ENCODE measurements at places on chromosomes 5 and 9.

- no peak for DNase-seq
Measured at GRCh38 chr5:65434122-65434521, 47.6 kb downstream of the ADAMTS6 start.

- DNase-seq = no peak
Measured at GRCh38 chr5:20028506-20028905, 40.5 kb upstream of the CDH18 start.

DNA sequence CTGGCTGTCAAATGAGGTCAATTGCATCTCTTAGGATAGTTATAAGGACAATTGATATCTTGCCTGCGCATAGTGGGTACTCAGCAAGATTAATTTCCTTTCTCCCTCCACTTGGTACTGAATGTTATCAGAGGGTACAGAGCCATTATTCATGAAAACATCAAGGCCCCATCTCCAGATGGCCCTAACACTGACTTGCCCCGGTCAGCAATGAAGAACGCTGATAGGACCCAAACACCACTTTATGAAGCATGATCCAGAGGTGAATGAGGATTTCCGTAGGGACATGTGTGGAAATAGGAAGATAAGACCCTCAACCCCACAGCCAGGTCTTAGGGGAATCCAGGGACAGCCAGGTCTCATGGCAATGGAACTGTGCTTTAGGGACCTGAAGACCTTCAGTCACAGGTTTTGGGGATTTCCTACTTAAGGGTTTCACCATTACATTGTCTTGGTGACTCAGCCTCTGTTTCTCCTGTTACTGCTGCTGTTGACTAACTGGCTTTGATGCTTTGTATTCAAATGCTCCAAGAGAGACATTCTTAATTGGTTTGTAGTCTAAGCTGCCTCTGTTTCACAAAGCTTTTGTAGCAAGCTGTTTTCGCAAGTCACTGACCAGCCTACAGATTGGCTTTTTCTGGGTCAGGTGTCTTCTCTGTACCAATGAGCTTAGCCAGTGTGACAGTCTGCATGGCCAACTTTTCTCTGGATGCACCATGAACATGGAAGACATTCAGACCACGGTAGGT, 35.3 kb upstream of the IQGAP2 start:
- DNase-seq = no peak

DNA sequence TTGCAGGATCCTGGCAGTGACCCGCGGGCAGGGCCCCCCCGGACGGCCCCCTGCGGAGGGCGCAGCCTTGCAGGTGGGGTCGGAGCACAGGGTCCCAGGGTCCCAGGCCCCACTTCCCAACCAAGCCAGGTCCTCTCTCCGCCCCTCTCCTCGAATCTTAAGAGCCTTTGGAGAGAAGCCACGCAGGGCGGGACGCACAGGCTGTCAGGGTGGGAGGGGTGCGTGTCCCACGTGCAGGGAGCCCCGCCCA, 18.4 kb upstream of the EGFL7 start:
- peak; percentile 66 for DNase-seq

DNA sequence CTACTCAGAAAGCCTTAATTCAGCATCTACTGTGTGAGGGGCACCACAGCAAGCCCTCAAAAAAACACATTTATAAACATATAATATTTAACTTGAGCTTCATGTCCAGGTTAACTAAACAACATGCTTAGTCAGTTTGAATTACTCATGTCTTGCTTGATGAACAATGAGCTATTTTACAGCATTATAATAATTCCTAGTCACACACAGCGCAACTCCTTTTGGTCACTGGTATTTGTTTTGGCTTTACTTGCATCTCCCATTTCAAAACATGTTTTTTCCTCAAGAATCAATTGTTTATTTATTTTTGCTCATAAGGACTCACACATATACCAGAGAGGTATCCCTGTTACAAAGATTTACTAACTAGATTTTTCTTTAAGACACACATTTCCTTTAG, 616.7 kb upstream of the DAB2 start:
- DNase-seq = no peak

DNA sequence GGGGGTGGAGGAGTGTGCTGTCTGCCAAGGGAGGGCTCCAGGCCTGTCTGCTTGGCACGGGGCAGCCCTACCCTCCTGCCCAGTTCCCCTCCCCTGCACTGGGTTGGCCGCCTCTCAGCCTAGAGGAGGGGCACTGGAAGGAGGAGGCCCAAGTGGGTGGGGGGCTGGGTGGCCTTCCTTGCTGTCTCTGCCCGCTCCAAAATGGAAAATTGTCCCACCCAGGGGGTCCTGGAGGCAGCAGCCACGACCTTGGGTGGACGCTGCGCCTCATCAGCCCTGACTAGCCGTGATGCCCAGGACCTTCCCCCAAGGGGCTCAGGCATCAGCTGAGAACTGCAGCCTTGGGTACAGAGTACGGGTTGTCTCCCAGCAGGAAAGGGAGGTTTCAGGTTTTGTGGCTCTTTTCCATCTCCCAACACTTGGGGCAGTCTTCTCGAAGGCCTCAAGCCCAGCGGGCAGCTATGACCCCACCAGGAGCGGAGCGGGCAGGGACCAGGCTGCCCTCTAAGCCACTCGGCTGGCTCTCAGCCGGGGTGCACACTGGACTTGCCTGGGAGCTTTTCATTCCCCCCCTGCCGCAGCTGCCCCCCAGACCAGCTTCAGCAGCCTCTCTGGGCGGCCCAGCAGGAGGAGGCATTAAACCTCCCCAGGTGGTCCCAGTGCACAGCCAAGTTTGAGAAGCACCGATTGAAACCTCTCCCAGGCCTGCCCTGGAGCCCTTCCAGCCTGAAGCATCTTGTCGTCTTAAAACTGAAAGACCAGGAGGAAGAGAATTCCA, 20.6 kb downstream of the NTNG2 start:
- no peak for DNase-seq

DNA sequence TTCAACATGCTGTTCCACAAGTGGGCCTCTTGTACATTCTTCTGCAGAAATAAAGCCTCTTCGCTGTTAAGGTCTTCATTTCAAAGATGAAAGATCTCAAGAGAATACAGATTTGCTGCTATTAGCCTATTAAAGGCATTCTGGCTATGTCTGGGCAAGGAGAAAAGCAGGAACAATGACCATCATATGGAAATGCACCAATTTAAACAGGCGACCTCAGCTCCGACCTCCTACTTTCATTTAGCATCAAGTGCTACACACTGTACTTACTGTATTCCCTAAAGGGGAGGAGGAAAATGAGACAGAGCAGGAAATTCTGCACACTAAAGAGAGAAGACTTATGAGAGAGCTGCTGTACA, 64.8 kb downstream of the HABP4 start:
- no peak for DNase-seq

GRCh38 chr9:69168709-69169217, 5.3 kb upstream of the TJP2 start:
- DNase-seq = no peak

GRCh38 chr5:144438237-144438636, 267.6 kb downstream of the KCTD16 start:
- no peak for DNase-seq

GRCh38 chr9:94933511-94933828, 207.0 kb downstream of the AOPEP start:
- DNase-seq = no peak

- DNase-seq = no peak
Measured at GRCh38 chr5:176731506-176732160, 78.7 kb upstream of the UNC5A start.

DNA sequence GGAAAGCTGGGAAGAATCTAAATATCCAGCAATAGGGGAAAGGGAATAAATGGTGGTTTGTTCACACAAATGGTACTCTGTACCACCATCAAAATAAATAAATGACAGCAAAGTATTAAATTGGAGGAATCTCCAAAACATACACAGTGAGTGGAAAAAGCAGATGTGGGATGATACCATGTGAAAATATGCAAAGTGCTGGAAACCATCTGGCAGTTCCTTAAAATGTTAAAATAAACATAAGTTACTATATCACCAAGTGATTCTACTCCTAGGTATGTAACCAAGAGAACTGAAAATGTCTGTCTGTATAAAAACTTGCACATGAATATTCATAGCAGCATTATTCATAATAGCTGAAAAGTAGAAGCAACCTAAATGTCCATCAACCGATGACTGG, 41.9 kb upstream of the TEX48 start:
- no peak for DNase-seq

GRCh38 chr9:2096376-2096970, 81.3 kb downstream of the SMARCA2 start:
- no peak for DNase-seq

- no peak for DNase-seq
Measured at GRCh38 chr5:3181671-3182070, 414.0 kb upstream of the IRX1 start.

GRCh38 chr5:151054709-151055108, 26.1 kb downstream of the TNIP1 start:
- no peak for DNase-seq

DNA sequence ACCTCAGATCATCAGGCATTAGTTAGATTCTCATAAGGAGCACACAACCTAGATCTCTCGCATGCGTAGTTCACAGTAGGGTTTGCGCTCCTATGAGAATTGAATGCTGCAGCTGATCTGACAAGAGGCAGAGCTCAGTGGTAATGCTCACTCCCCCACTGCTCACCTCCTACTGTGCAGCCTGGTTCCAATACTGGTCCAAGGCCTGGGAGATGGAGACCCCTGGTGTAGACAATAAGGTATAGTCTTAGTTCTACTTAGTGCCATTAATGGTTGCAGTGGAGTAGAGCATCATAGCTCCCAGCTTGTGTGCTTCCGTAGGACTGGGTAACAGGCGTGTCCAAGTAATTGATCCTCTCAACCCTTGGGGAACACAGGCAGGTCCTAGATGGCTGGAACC, 70.4 kb upstream of the ANKRD55 start:
- DNase-seq = no peak

DNA sequence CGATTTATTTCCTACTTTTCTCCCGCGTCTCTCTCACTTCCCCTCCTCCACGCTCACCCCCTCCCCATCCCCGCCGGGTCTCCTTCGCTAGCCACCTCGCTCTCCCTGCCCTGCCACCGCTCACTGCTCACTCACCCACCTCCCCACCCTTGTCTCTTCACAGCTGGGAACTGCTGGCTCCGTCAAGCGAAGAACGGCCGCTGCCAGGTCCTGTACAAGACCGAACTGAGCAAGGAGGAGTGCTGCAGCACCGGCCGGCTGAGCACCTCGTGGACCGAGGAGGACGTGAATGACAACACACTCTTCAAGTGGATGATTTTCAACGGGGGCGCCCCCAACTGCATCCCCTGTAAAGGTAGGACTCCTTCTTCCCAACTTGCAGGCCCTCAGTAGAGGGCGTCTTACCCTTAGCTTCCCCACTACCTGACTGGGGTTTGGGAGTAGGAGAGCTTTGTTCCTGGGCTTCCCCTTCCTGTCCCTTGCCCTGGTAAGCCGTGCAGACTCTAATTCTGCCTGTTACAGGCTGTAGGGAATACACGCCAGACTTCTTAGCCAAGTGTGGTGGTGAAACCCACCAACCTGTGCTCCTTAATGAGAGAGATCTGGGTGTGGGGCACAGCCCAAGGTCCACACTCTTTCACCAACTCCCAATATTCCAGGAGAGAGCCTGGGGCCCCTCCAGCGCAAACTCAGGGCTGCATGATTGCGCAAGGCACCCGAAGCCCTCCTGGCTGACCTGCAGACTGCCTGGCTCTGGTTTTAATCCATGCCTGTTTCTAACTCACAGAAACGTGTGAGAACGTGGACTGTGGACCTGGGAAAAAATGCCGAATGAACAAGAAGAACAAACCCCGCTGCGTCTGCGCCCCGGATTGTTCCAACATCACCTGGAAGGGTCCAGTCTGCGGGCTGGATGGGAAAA, 2.5 kb downstream of the FST start:
- DNase-seq = no peak

GRCh38 chr5:140982083-140982716, 15.9 kb downstream of the PCDHAC2 start:
- no peak for DNase-seq

- no peak for DNase-seq
Measured at GRCh38 chr5:137617528-137618205, 118.2 kb downstream of the KLHL3 start.

DNA sequence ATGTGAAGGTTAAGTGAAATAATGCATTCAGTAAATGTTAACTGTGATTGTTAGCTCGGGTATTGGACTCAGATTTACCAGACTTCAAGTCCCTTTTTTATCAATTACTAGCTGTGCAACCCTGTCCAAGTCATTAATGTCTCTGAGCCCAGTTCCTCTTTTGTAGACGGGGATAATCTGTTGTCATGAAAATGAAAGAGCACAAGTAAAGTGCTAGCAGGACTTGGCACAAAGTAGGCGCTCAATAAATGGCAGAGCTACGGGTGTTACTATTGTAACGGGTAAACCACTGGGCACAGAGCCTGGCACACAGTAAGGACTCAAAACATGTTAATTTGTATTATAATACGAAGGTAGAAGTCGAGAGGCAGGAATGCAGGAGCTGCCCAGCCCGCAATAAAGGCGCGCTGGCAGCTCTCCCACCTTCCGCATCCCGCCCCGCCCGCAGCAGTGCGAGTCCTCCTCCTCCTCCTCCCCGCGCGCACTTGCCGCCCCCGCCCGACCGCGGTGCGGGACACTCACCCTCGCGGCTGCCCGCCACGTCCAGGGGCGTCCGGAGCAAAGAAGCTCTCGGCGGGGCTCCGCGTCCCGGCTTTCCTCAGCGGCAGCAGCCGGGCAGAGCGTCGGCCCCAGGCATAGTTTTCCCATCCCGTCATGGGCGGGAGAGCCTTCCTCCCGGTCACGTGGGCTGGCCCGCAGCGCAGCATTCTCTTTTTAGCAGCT, at the start of gene C1QTNF2:
C1QTNF2 (minus strand) TSS at position 637 of the 723 bp plus-strand sequence. CDS start 15,615 bp downstream, outside the sequence.
- no peak for DNase-seq

DNA sequence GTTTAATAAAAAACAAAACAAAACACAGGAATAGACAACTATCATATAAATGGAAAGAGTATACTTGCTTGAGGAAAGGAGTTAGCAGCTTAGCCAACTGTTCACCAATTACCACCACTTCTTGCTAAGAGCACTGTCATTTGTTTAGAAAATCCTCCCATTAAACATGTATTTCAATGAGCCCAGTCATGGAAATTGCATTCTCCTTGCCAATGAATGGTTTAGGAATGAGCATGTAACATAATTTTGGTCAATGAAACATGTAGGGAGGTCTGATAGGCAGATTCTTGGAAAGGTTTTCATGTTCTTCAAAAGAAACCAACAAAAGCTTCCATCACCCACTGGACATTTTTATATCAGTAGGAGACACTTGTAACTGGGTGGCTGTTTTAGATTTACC, 502.8 kb upstream of the PAPPA start:
- no peak for DNase-seq

- DNase-seq = no peak
Measured at GRCh38 chr5:101012880-101013279, 109.8 kb upstream of the ST8SIA4 start.

GRCh38 chr9:92066168-92066567, 49.0 kb downstream of the SPTLC1 start:
- no peak for DNase-seq

- no peak for DNase-seq
Measured at GRCh38 chr5:54302267-54302687, 8.1 kb downstream of the ARL15 start.
